MCF 10A (cell line): ENCODE measurements at places on chromosomes 5 and 9. TPM values are rescaled to one million over a fixed set of nuclear protein-coding genes. Genes with fewer than 3 reads are reported as not detected.
A peak's percentile ranks its signal among the peaks of the same experiment; 100 is the strongest.

- peak; percentile 28 for DNase-seq
- H3K36me3 ChIP-seq, result no peaks in the 10 kb centered on the region
- no peak overlapping the region for H3K4me3 ChIP-seq
- no peak overlapping the region for H3K27ac ChIP-seq
- no peaks in the 10 kb centered on the region for H3K27me3 ChIP-seq
Measured at GRCh38 chr5:128093368-128093767, 9.8 kb downstream of the SLC12A2 start.

GRCh38 chr5:167207081-167207480 lies 1084.4 kb upstream of the WWC1 start:
- H3K27ac ChIP-seq, result no peak overlapping the region
- peak; percentile 44 for DNase-seq
- H3K36me3 ChIP-seq, result no peaks in the 10 kb centered on the region
- no peak overlapping the region for H3K4me3 ChIP-seq
- H3K4me1 ChIP-seq, result peaks cover 10% of the 10 kb centered on the region

DNA sequence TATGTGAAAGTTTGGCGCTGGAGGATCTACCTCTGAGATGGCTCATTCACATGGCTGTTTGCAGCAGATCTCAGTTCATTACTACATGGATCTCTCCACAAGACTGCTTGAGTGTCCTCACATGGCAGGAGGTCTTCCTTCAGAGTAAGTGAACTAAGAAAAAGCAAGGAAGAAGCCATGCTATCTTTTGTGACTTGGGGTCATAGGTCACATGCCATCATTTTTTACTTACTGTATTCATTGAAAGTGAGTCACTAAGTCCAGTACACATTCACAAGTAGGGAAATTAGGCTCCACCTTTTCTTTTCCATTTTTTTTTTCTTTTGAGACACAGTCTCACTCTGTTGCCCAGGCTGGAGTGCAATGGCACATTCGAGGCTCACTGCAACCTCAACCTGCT lies 8.7 kb upstream of the CDKN2AIPNL start:
- H3K4me1 ChIP-seq, result no peaks in the 10 kb centered on the region
- DNase-seq, result no peak
- no peak overlapping the region for H3K4me3 ChIP-seq
- H3K27ac ChIP-seq, result no peak overlapping the region

DNA sequence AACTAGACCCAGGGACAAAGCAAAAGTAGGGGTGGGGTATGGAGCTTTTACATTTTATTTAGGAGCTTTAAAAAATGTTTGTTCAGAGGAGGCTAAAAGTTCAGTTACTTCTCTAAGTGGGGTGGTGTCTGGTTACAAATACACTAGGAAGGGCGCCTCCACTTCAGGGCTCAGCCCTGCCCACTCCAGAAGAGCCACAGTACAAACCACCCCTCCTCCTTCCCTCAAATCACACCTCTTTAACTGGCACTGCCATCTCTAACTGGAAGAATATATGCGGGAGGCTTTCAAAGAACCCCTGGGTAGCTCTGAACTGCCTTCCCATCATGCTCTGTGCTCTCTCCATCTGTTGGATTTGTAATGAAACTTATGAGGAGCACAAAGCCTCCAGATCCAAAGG lies 98.8 kb upstream of the NFIB start:
- H3K36me3 ChIP-seq, result no peaks in the 10 kb centered on the region
- H3K27ac ChIP-seq, result no peak overlapping the region
- H3K27me3 ChIP-seq, result no peaks in the 10 kb centered on the region

GRCh38 chr5:62289813-62290212 lies 16.2 kb upstream of the KIF2A start:
- no peak overlapping the region for H3K4me3 ChIP-seq
- H3K36me3 ChIP-seq, result no peaks in the 10 kb centered on the region
- H3K27ac ChIP-seq, result no peak overlapping the region
- no peak for DNase-seq

DNA sequence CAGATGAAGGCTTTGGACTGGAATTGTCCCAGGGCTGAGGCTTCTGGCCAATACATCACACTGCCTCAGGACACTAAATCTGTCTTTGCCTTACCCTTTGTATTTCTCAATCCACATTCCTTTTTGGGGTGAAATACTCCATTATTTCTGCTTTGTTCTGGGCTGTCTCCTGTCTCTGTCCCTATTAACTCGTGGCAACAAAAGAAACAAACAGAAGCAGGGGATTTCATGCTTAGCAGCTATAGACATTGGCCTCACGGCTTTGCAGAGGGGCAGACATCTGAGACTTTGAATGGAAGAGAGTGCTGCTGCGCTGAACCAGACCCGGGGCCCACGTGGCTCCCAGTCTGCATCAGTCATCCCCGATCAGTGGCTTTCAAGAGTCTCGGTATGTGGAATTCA lies 129.7 kb downstream of the ARL15 start:
- H3K4me3 ChIP-seq, result no peak overlapping the region
- no peaks in the 10 kb centered on the region for H3K27me3 ChIP-seq
- no peak for DNase-seq

GRCh38 chr5:139693676-139694364 lies 45.7 kb downstream of the CXXC5 start:
- H3K4me3 ChIP-seq, result no peak overlapping the region
- no peaks in the 10 kb centered on the region for H3K4me1 ChIP-seq
- H3K27me3 ChIP-seq, result no peaks in the 10 kb centered on the region
- no peak overlapping the region for H3K27ac ChIP-seq
- H3K36me3 ChIP-seq, result no peaks in the 10 kb centered on the region

- peaks cover 17% of the 10 kb centered on the region for H3K4me1 ChIP-seq
- no peak overlapping the region for H3K4me3 ChIP-seq
- H3K27ac ChIP-seq, result no peak overlapping the region
- DNase-seq, result peak; percentile 24
Measured at GRCh38 chr5:65066387-65067146, 297.8 kb downstream of the CWC27 start.

GRCh38 chr5:621341-621761 lies 9.2 kb downstream of the CEP72 start:
- H3K27ac ChIP-seq, result no peak overlapping the region
- peaks cover 24% of the 10 kb centered on the region for H3K36me3 ChIP-seq
- H3K4me3 ChIP-seq, result no peak overlapping the region
- DNase-seq, result no peak

DNA sequence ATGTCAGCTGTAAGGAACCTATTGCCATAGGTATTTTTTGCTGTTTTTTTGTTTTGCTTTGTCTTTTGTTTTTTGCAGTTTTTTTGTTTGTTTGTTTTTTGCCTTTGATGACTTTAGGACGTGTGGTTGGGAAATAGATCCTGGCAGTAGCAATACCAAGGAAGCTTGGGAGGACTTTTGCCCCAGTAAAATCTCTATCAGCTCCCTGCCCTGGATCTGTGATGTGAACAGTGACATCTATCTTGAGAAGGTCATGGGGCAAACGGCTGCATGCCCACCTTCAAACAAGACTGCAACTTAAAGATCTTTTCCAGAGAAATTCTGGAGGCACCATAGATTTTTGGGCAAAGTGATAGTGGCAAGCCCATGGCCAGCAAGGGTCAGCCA lies 5.4 kb upstream of the ADRA1B start:
- H3K4me3 ChIP-seq, result no peak overlapping the region
- no peaks in the 10 kb centered on the region for H3K27me3 ChIP-seq
- peak overlapping the region; percentile 71 for H3K27ac ChIP-seq
- peaks cover 79% of the 10 kb centered on the region for H3K4me1 ChIP-seq
- H3K36me3 ChIP-seq, result peaks cover 6% of the 10 kb centered on the region

- no peaks in the 10 kb centered on the region for H3K36me3 ChIP-seq
- peaks cover 37% of the 10 kb centered on the region for H3K4me1 ChIP-seq
- H3K27me3 ChIP-seq, result no peaks in the 10 kb centered on the region
- peak overlapping the region; percentile 86 for H3K27ac ChIP-seq
Measured at GRCh38 chr9:22240619-22241018, 206.0 kb upstream of the DMRTA1 start.

- peak overlapping the region; percentile 89 for H3K4me3 ChIP-seq
- H3K4me1 ChIP-seq, result peaks cover 14% of the 10 kb centered on the region
- peak overlapping the region; percentile 99 for H3K27ac ChIP-seq
Measured at GRCh38 chr5:149550268-149550583, 1.0 kb downstream of the CSNK1A1 start.

GRCh38 chr5:66553916-66554575 lies 42.1 kb upstream of the MAST4 start:
- peak; percentile 83 for DNase-seq
- H3K27me3 ChIP-seq, result no peaks in the 10 kb centered on the region
- H3K36me3 ChIP-seq, result no peaks in the 10 kb centered on the region
- peak overlapping the region; percentile 1 for H3K4me3 ChIP-seq
- H3K4me1 ChIP-seq, result peaks cover 7% of the 10 kb centered on the region

- DNase-seq, result no peak
- no peak overlapping the region for H3K27ac ChIP-seq
- no peaks in the 10 kb centered on the region for H3K27me3 ChIP-seq
- H3K36me3 ChIP-seq, result peaks cover 59% of the 10 kb centered on the region
Measured at GRCh38 chr9:35705836-35706430, 16.2 kb upstream of the TPM2 start.

DNA sequence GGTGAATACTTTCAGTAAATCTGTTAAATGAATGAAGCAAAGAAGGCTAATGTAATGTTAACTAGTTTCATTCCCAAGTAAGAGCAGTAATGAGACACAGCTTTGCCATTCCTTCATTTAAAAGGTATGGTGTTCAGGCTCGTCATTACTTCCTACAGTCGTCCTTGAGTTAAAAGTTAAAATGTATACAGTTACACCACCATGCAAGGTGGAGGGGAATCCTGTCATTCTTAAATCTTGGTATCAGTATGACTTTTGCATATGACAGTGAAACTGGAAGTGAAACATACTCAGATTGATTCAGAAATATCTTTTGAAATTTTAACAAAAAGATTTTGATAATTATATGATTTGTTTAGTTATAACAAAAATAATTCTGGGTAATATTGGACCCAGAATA lies 25.9 kb downstream of the MTRR start:
- no peak overlapping the region for H3K4me3 ChIP-seq
- H3K27me3 ChIP-seq, result no peaks in the 10 kb centered on the region
- H3K36me3 ChIP-seq, result peaks cover 82% of the 10 kb centered on the region
- H3K27ac ChIP-seq, result no peak overlapping the region

GRCh38 chr9:94768766-94769165 lies 42.3 kb downstream of the AOPEP start:
- H3K4me1 ChIP-seq, result no peaks in the 10 kb centered on the region
- DNase-seq, result no peak
- no peak overlapping the region for H3K27ac ChIP-seq

The FOXD4L4 gene
- 0.93 and 1.2 TPM in 2 replicates for total RNA-seq

The RNF183 gene
- total RNA-seq, result not detected in 2 replicates

The TMEM167A gene
- 84.1 and 122 TPM in 2 replicates for total RNA-seq

The ENTPD2 gene
- 13.4 and 31.5 TPM in 2 replicates for total RNA-seq

The CMBL gene
- 17.6 and 24.9 TPM in 2 replicates for total RNA-seq

The FGFR4 gene
- 1.5 and 1.8 TPM in 2 replicates for total RNA-seq

The NUDT12 gene
- total RNA-seq, result 11.4 and 11.5 TPM in 2 replicates

The KIF24 gene
- total RNA-seq, result 3.3 and 3.5 TPM in 2 replicates

The STK10 gene
- total RNA-seq, result 46.5 and 49.9 TPM in 2 replicates

The SARDH gene
- total RNA-seq, result not detected in 2 replicates
